ENCODE measurements at places on chromosomes 3 and 15. TPM values are rescaled to one million over a fixed set of nuclear protein-coding genes. Genes with fewer than 3 reads are reported as not detected.

Gene XIRP1
- total RNA-seq, result not detected

Gene ZPLD1
- total RNA-seq, result 0.22 TPM

Gene RTP4
- total RNA-seq, result 1.9 TPM

Gene KIF7
- 25.4 TPM for total RNA-seq

Gene EIF4E3
- total RNA-seq, result 1.1 TPM

Gene NMB
- total RNA-seq, result 14.0 TPM

Gene TGM5
- not detected for total RNA-seq

DNA sequence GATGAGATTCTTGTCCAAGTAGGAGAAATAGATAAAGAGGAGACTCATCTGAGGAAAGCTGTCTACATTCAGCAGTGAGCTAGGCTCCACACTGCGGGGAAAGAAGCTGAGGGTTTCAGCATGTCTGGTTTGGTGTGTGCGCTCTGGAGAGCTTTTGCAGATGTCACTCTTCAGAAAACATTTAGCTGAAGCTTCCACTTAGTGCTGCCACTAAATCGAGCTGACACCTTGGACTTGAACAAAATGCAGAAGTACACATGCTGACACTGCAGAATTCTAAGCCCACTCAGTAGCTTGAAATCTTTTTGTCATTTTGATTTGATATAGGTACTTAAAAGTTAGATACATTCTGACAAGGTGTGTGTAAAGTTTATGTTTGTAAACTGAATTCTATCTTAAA, 32.3 kb upstream of the CRTC3 start:
- DNase-seq, result no peak

DNA sequence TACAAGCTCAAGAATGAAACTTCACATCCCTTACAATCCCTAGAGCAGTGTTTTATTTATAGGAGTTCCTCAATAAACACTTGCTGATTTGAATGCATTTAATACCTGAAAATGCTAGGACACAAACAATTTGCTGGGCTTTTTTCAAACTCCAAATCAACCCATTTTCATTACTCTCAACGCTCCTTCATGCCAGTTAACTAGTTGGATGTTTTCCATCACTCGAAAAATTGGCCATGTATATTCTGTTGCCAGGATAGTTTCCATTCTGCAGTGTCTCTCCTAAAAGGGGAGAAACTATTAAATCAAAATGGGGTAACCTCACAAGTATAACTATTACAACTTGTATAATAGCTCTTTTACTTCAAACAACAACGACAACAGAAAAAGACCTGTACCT, 1.2 kb downstream of the GBE1 start:
- peak; percentile 37 for DNase-seq

DNA sequence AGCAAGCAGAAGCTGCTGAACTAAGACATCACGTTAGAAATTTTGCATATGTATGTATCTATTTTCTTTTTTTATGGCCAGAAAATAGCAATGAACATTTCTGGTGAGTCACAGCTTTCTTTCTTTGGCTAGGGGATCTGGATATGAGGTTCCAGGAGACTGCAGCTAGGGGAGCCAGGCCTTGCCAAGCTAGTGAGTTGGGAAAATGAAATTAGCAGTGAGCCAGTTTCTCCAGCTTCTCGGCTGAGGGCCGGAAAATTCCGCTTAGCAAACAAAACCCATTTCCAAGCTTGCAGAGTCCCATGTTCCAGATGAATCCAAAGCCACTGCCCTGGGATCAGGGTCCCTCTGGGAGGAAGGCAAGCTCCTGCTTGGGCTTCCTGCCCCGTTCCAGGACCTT, 137.6 kb downstream of the SRGAP3 start:
- peak; percentile 65 for DNase-seq

- no peak for DNase-seq
Measured at GRCh38 chr3:141274411-141275031, 42.9 kb downstream of the PXYLP1 start.

DNA sequence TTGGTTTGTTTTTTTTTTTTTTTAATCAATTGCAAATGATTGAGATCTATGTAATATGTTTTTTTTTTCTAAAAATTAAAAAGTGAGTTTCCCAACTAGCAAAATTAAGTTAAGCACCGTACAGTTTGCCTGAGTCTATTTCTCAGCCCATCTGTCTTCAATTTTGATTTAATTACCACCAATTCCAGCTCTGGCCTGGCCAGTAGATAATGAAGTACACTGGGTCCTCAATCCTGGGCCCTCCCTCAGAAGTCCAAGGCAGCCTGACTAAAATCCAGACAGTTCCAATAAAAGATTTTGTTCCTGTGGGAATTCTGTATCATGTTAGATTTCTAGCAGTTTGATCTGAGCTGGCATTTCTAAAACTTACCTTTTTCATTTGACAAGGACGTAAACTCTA, 887.2 kb downstream of the NAALADL2 start:
- no peak for DNase-seq

DNA sequence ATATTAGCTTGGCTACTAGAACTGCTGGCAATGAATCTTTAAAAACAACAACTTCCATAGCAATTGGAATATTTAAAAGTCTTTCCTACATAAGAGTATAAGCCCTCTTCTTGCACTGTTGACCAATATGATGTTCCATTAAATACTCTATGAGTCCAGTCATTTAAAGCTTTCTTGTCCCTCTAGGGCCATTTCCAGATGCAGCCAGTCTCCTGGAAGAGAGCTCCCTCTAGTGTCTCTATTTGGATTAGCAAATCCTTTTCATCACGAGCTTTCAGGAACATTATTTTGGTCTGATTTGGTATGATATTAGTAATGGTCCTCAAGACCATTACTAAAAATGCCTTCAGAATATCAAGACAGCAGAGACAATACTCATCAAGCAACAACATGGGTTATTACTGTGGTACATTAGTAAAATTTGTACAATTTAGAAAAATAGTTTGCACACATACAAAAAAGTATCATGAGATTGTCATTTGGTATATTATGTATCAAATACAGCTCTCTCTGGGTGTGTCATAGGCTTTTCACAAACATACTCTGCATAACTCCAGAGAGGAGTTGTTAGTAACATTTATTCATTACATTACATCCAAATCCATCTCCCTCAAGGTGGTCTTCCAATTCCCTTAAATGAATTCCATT, 101.3 kb downstream of the DPH6 start:
- peak; percentile 67 for DNase-seq

DNA sequence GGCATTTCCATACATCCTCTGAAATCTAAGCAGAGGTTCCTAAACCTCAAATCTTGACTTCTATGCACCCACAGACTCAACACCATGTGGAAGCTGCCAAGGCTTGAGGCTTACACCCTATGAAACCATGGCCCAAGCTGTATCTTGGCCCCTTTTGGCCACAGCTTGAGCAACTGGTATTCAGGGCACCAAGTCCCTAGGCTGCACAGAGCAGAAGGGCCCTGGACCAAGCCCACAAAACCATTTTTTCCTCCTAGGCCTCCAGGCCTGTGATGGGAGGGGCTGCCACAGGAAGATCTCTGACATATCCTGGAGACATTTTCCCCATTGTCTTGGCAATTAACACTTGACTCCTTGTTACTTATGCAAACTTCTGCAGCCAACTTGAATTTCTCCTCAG, 54.4 kb upstream of the IL12A start:
- no peak for DNase-seq

- DNase-seq, result peak; percentile 50
Measured at GRCh38 chr3:4736284-4736861, 242.9 kb upstream of the BHLHE40 start.

DNA sequence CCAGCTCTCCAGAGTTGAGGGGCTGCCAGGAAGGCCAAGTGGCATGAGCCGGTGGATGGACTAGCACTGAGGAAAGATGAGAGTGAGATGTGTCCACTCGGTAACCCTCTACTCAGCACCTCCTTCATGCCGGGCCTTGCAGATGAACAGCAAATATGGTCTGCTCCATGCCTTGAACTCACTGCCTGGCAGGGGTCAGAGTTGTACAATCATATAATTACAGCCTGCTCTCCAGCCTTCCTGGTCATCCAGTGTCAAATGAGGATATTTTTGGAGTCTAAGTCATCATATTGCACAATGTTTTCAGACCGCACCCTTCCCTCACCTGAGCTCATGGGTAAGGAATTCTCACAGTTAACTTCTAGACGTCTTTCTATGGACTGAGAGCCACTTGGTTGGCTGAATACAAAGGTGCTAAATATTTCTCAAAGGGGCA, 4.9 kb downstream of the MGLL start:
- DNase-seq, result peak; percentile 91

DNA sequence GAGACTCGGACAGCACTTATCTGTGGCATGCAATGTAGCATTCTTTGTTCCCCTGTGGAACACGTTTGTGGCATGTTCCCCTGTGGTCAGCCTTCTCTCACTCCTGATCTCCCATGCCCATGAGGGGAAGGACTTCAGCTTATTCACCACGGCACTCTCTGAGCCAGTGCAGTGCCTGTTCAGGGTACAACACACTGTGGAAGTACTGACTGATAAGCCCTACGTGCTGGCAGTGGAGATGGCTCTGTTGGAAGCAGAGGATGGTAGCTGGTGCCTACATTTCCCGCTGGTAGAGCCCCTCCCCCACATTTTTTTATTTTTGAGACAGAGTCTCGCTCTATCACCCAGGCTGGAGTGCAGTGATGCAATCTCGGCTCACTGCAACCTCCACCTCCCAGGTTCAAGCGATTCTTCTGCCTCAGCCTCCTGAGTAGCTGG, 43.5 kb upstream of the ETV5 start:
- no peak for DNase-seq

- peak; percentile 77 for DNase-seq
Measured at GRCh38 chr15:58438956-58439355, 7.2 kb downstream of the LIPC start.
